ENCODE measurements at places on chromosomes 3 and 15. TPM values are rescaled to one million over a fixed set of nuclear protein-coding genes. Genes with fewer than 3 reads are reported as not detected.

DNA sequence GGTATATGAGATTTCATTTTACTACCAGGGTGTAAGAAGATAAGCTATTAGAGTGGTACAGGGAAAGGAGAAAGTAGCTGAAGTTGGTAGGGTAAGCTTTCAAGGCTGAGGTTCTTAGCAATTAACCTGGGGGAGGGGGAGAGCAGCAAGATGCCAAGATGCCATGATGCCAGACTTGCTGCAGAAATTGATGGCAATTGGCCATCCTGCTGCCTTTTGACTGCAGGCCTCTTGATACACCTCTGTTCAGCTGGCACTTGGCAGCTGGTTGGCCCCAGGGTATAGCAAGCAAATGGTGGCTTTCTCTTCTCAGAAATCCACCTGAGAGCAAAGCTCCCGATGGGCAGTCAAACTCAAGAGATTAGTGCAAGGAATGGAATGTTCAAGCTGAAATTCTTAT lies 21.4 kb upstream of the DPH6 start:
- DNase-seq: no peak

DNA sequence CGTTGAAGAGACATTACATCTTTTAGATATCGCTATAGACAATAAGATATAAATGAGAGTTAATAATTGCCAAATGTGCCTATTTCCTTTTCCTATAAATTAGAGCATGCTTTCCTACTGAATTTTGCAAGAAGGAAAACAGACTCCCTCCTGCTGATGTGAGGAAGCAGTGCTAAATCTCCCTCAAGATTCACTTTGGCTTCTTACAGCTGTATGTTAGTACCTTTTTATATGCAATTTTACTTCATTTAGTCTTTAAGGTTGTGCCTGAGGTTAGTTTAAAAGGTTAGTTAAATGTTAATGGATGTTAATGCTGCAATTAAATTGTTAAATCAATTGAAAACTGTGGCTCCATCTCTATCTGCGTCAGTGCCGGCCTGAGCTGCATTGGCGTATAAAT lies 728.8 kb downstream of the NR2F2 start:
- DNase-seq: peak; percentile 11

DNA sequence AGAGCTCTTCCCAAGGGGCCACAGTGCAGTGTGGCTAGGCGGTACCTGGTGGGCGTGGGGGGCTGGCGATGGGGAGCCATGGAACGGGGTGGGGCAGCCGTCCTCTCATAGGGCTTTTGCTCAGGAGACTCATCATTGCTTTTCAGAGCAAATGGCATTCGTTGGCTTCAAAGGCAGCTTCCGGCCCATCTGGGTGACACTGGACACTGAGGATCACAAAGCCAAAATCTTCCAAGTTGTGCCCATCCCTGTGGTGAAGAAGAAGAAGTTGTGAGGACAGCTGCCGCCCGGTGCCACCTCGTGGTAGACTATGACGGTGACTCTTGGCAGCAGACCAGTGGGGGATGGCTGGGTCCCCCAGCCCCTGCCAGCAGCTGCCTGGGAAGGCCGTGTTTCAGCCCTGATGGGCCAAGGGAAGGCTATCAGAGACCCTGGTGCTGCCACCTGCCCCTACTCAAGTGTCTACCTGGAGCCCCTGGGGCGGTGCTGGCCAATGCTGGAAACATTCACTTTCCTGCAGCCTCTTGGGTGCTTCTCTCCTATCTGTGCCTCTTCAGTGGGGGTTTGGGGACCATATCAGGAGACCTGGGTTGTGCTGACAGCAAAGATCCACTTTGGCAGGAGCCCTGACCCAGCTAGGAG lies 40.8 kb downstream of the MESD start:
- DNase-seq: no peak

- no peak for DNase-seq
Measured at GRCh38 chr15:39743611-39744010, 39.0 kb downstream of the FSIP1 start.

DNA sequence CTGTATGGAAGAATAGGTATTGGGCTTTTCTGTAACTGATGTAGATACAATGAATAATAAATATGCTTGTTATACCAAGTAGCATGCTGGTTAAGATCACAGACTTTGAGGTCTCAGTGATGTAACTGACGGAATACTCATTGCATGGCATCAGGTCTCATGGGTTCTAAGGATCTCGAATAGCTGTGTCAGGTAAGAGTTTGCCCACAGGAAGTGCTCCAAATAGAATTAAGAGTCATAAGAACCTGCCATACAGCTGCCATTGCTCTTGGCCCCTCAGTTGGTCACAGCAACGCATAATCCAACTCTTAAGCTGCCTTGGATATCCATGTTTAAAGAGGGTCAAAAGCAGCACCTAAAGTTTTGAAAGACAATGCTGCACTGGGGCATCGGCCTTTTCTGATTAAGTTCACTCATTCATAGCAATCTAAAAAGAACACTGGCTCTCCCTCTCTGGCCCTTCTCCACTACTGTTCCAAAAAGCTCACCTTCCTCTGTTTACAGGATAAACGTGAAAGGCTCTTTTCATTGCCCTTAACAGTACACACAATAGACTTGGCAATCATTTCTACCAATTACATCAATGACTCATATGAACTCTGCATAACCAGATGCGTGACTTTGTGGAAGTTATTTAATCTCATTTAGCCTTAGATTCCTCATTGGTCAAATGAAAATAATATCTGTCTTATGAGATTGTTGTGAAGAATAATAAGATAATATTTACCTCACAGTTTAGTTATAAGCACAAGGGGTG lies 74.6 kb downstream of the ZBTB20 start:
- no peak for DNase-seq

DNA sequence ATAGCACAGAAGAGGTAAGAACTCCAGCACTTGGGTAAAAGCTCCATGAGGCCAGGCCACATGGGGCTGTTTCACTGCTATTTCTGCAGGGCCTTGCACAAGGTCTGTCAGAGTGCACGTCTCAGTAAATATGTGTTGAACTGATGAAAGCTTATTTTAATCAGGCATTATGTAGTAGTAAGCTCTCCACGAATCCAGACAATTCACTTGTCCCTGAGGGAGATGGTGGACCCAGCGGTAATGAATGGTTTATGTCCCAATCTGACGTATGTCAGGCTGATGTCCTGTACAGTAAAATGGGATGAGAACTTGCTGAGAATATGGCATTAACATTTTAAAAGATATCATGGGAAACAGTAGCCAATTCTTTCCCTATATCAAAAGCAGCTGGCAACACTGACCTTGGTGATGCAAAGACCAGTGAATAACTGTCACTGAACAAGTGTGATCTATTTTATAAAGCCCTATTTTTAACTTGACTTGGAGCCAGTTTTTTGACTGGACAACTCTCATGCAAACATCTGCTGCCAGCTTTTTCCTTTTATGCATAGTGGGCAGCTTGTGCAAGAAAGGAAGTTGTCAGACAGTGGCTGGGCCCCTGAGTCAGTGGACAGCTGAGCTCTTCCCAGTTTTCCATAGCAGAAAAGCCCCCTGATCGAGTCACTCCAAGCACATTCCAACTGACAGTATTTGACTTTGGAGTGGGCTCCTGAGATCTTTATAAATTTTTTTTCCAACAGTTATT lies 519.8 kb upstream of the MDFIC2 start:
- DNase-seq: no peak

DNA sequence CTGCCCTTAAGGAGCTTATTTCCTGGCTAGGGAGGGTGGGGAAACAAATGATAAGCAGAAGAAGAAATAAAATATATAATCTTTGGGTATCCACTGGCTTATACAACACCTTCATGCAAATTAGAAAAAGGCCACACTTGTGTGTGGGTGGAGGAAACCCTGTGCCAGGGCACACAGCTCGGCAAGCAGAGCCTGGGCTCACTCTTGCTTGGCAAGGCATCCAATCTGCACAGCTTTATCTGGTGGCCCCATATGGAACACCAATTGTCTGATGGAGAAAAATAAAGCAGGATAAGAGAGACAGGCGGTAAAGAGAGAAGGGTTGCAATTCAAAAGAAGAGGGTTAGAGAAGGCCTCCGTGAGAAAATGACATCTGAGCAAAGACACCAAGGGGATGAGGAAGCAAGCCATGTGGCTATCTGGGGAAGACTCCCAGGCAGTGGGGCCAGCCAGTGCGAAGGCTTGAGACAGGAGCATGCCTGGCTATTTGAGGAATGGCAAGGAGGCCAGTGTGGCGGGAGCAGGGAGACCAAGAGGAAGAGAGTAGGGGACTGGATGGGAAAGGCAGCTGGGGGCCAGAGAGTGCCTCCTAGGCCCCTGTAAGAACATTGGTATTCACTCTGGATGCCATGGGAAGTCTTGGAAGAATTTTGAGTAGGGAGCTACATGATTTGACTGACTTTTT lies 22.5 kb upstream of the VPS8 start:
- DNase-seq: no peak

GRCh38 chr3:29274667-29275066 lies 6.2 kb upstream of the RBMS3 start:
- no peak for DNase-seq

DNA sequence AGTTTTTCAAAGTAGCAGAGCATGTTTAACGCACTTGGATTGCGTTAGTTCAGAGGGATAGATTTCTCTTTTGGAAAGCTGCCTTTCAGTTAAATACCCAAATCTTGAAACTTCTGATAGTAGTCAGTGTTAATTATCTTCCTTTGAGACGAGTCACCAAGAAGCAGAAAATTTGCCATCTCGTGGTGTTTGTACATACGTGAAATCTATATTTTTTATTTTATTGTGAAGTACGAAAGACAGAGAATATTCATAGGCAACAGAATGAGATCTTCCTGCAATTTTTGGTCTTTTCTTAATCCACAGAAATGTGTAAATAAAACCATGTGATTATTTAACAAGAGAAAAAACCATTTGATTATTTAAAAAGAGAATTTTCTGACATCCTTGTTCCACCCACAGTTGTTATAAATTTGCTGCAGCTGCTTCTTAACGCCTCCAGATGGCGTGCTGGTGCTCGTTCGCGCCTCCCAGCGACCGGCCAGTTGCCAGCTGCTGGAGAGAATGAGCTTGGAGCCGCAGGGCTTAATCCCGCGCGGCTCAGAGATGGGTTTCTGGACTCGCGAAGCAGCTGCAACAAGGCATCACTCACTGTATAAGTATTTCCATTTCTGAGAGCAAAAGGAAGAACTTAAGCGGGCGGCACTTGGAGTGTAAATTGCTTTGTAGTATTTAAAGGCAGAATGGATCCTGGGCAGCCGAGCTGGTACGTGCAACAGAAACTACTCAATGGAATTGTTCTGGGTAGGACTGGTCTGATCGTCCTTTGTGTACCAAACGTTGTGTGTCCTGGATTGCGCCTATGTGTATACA lies 10.5 kb upstream of the SLITRK3 start:
- peak; percentile 89 for DNase-seq

GRCh38 chr15:79209116-79209515 lies 73.4 kb upstream of the ANKRD34C start:
- DNase-seq: peak; percentile 33

DNA sequence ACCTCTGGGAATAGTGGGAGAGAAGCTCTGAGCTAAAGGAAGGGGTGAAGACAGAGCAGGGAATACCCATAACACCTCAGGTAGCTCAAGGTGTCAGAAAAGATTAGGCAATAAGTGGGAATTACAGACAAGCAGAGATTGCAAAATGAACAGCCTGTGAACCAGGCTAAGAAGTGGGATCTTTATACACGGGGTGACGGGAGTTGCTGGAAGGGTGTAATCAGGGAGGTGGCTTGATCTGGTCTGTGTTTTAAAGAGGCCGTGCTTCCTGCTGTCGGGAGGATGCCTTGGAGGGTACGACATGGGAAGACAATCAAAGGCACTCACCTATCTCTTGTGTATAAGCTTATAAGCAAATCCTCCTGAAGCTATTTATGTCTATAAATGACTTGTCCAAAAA lies 216.3 kb downstream of the CLSTN2 start:
- DNase-seq: no peak

DNA sequence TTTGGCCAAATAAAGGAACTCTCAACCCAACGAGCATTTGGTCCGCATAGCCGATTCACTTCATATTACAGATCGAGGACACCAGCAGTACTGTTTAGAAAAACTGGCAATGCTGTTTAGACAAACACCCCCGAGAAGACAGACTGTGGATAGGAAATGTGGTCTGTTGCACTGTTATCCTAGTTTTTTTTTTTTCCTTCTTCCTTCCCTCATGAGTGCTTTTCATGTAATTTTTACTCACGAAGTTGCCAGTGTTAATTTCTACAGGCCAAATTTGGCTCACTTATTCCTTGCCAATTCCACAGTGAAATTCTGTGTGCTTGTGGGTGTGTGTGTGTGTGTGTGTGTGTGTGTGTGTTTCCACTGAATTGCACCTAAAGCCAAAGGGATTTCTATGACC lies 165.7 kb downstream of the FOXP1 start:
- no peak for DNase-seq

GRCh38 chr15:62988701-62989100 lies 53.8 kb upstream of the TPM1 start:
- peak; percentile 68 for DNase-seq

GRCh38 chr15:93200081-93200836 lies 111.2 kb upstream of the RGMA start:
- peak; percentile 73 for DNase-seq

DNA sequence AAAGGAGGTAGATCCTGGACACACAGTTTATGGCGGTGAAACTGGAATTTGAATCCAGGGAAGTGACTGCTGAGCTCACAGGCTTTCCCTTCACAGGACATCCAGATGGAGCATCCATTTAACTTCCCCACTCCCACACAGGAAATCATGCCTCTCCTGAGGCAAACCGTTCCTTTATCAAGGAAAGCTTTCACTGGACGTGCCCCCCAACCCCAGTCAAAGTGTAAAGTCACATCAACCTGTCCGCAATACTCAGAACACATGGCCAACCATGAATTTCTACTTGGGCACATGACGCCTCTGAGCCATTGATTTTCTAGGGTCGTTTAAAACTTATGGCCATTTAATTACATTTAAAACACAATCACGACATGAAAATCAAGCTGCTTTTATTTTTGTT lies 2.9 kb downstream of the PCOLCE2 start:
- no peak for DNase-seq

- peak; percentile 99 for DNase-seq
Measured at GRCh38 chr3:134374105-134374790, at the start of gene AMOTL2. TSS of gene AMOTL2 (minus strand) at chr3:134374447. CDS start at chr3:134371433, 3,014 bp downstream.

DNA sequence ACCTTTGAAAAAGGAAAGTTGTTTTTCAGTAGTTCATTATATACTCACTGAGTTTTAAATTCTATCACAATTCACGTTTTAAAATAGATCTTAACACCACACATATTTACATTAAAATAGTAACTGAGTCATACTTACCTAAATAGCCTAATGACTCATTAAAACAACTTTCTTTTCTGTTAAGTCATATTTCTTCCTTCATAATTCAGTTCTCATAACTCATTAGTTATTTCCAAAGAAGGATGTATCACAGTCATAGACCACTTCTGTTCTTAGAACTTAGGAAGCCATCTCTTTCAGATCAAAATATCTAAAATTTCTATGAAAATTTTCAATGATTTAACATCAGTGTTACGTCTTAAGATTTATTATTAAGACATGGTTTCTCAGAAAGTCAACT lies 885.9 kb downstream of the FHIT start:
- DNase-seq: no peak

- peak; percentile 80 for DNase-seq
Measured at GRCh38 chr3:63863150-63864007, at the start of the genes ATXN7 and THOC7. TSS of gene ATXN7 (plus strand) at chr3:63863867. CDS start at chr3:63912599, 48,732 bp downstream. TSS of gene THOC7 (minus strand) at chr3:63863805. CDS start at chr3:63863790, 15 bp downstream.

EPHA6 gene
- 1.7 TPM for total RNA-seq

RAB11A gene
- total RNA-seq: 239 TPM

IL12A gene
- total RNA-seq: 0.69 TPM

CSPG4 gene
- total RNA-seq: 3.6 TPM

UROC1 gene
- total RNA-seq: not detected

SI gene
- not detected for total RNA-seq

TUSC7 gene
- not detected for total RNA-seq

Data from GM23338 (cell line).